ENCODE measurements at places on chromosomes 5 and 9.
A peak's percentile ranks its signal among the peaks of the same experiment; 100 is the strongest.

DNA sequence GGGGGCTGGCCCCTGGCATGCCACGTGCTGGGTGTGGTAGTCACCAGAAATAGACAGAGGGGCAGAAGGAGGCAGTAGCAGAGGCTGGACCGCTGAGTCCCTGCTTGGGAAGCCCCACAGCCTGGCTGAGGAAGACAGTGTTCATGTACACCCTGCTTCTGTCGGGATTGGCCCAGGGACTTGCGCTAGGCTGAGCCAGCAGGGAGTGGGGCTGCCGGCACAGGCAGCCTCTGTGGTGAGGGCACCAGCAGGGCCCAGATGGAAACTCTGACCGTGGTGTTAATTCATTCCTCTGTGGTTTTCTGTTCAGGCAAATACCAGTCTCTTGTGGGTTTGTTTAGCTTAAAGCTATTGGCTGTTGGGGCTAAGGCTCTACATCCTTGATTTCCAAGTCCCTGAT is 108.6 kb upstream of the RAD23B start:
- peak; percentile 83 for DNase-seq

DNA sequence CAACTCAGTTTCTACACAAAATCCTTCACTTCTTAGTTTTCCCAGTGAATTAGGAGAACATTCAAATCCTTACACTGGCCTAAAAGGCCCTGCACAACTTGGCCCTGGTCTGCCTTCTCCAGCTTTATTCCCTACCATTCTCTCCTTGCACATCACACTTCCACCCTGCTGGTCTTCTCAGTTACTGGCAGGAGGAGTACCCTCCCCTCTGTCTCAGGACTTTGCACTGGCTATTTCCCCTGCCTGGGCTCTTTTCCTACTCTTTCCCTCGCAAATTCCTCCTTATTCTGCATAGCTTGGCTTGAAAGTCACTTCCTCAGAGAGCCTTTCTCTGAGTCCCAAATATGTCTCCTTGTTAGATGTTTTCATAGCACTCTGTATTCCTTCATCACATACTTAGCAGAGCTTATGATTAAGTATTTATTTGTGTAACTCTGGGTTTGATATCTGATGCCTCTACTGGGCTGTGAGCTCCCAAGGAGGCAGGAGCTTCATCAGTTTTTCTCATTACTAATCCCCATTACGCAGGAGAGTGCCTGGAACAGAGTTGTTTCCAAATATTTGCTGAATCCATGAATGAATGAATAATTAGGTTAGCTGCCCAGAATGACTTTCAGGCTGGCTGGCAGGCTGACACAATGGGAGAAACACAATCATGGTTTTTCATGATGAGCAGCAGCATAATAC is 159.8 kb upstream of the KLF9 start:
- DNase-seq, result peak; percentile 84

GRCh38 chr5:156892223-156892622 is 42.1 kb downstream of the PPP1R2B start:
- no peak for DNase-seq

DNA sequence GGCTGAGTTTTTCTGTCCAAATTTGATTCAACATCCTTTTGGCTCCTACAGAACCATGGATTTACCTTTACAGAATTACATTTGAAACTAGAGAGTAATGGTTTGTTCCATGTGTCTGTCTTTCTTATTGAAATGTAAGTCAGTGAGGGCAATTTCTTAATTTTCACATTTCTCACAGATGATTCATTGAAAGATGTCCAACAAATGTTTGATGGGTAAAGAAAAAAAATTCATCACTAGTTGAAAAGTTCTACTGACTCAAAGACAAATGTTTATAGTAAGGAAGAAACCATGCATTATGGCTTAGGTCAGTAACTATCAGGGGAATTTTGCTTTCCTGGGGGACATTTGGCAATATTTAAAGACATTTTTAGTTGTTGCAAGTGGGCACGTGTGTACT is 131.6 kb upstream of the TRPM3 start:
- DNase-seq, result peak; percentile 17

DNA sequence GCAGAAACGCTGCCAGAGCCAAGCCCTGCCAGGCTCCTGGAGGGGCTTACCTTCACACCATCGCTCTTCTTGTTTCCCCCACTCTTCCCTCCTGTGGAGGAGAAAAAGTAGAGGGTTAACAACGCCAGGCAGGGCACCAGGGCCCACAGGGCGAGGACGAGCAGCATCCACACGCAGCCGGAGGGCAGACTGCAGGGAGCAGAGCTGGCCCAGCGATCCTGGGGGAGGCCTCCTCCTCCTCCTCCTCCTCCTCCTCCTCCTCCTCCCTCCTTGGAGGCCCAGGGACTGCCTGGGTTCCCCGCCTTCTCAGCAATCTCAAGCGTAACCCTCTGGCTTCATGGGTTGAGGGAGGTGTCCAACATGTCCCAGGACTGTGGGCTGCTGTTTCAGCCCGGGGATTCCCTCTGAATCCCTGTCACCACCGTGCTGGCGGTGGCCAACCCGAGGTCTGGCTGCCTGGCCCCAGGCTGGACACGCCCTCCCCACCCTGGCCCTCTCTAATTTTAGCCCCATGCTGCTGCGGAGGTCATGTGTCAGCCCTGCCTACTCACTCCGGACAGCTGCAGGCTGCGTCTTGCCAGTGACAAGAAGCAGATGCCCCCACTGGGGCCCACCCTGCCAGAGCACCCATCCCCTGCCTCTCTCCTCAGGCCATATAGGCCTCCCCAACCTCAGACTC is 44.3 kb downstream of the CAMK2A start:
- DNase-seq, result peak; percentile 55

DNA sequence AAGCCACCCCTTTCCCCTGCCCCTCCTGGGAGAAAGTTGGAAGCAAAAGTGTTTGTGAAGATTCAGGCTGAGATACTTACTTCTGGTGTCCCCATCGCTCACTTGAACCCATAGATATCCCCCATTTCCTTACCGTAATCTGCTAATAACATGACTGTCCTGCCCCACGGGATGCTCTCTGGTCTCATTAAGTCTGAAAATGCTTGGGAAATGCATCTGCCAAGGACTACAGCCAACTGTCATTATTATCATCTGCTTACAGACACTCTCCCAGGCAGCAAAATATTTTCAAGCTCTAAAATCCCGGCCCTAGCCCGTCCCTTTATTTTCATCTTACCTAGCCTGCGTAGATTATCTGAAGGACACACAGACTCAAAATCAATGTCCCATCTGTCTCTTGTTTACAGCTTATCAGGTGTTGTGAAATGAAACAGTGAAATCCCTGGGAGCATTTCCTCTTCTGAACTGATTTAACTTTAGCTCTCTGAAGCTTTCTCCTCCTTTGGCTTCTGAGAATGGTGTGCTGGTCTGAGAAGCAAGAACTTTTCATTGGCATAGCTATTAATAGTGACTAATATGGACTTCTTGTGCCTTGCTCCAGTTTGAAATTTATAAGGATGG is 126.9 kb upstream of the OSMR start:
- DNase-seq, result peak; percentile 62

- peak; percentile 90 for DNase-seq
Observed at GRCh38 chr5:149310947-149311658, 34.2 kb upstream of the GRPEL2 start.

DNA sequence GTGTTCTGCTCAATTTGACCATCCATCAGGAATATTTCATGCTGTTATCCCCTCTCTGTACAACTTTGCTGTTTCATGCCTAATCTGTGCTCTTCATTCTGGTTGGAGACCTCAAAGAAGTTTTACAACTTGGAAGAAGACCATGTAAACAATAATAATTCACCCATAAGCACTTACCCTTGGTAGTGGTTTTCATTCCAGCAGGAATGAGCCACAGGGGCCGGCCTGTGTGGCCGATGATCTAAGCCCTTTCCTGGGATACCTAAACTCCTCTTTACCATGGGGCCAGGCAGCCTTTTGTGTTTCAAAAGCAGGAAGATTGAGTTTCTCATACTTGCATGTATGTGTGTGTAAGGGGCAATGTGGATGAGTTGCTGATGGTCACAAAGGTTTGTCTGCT is 165.0 kb downstream of the FGF1 start:
- peak; percentile 91 for DNase-seq

DNA sequence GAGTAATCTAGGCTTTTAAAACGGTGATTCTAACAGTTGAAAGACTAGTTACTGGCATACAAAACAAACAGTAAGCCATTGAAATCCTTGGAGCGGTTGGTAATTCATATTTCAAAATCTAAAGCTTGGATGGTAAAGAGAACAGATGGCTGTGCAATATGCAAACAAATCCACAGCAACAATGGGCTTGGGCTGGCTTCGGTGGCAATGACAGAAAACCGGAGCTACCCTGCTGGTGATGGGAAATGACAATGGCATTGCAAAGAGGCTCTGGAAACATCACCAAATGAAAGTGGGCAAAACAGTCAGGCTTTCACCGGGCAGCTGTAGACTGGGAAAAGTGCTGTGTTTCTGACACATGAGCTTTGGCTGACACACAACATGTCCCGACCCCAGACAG is 42.2 kb downstream of the MED27 start:
- DNase-seq, result no peak

DNA sequence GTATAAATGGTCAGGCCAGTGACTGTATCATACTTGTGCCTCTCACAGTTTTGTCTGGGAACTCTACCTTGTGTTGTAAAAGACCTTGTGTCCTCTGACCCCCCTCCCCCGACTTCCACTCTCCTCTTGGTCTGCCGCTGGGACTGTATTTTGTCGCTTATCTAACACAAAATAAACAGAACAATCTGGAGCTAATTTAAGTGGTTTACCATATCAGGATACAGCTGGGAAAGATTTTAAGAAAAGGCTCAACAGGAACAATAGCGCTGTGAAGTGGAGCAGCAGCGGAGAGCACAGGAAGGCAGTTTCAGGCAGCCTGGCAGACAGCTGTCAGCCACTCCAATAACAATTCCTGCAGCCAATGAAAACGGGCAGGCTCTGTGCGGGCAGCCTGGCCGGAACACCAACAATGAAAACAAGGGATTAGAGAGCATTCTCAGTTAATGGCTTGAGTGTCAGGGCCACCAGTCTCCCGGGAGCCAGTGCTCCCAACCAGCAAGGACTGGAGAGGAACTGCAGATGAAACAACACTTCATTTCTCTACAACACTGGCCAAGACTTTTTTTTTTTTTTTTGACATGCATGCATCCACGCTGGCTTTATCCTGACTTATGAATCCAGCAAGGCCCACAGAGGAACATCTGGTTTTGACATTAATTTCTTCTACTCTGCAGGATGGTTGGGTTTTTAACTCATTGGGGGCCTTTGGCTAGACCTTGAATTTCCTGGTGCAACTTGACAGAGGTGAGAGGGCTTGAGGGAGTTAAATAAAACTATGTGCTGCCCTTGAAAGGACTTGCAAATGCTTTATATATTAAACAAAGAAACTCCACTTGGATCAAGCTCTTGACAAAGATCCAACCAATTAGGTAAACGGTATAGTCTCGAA is 76.7 kb downstream of the ARSB start:
- peak; percentile 46 for DNase-seq

DNA sequence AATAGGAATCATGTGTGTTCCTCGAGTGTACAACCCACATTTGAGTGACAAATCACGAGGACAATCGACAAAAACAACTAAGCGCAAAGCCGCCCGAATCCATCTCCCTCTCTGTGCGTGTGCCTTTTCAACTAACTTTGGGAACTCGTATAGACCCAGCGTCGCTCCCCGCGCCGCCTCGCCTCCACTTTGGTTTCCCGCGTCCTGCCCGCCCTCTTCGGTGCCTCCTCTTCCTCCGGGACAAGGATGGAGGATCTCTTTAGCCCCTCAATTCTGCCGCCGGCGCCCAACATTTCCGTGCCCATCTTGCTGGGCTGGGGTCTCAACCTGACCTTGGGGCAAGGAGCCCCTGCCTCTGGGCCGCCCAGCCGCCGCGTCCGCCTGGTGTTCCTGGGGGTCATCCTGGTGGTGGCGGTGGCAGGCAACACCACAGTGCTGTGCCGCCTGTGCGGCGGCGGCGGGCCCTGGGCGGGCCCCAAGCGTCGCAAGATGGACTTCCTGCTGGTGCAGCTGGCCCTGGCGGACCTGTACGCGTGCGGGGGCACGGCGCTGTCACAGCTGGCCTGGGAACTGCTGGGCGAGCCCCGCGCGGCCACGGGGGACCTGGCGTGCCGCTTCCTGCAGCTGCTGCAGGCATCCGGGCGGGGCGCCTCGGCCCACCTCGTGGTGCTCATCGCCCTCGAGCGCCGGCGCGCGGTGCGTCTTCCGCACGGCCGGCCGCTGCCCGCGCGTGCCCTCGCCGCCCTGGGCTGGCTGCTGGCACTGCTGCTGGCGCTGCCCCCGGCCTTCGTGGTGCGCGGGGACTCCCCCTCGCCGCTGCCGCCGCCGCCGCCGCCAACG is at the start of gene GPR150:
Gene GPR150, plus strand, starts transcription at position 58 of the 840 bp plus-strand sequence. Its CDS starts 189 bp downstream, at position 247.
- peak; percentile 39 for DNase-seq

DNA sequence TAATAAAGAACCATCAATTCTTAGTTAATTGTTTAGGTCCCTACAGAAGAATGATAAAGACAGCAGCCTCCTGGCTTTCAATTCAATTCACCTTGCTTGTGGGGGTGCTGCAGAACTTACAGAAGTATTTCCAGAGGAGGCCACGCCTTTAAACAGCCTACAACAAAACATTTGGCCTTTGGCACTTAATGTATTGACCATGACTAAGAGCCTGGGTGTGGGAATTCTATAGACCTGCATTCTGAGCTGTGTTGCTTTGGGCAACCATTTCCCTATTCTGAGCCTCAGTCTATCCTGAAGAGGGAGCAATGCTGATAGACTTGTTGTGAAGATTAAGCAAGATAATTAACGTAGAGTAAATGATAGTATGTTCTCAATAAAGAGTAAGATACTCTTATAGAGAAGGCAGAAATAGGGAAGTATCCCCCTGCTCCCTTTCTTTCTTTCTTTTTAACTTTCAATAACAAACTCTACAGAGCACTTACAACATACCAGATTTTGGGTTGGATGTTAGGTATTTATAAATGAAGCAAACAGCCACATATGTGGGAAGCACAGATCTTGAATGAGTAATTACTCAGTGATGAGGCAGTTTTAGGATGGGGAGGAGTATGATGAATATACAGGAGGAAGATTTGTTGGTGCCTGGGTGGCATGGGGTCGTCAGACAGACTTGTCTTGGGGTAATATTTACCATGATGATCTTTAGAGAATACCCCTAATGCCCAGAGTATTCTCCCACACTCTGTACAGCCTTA is 28.4 kb downstream of the PAPPA start:
- DNase-seq, result peak; percentile 38

- DNase-seq, result peak; percentile 40
Observed at GRCh38 chr9:96008502-96009222, 133.2 kb downstream of the ERCC6L2 start.

- no peak for DNase-seq
Observed at GRCh38 chr5:43075319-43076293, 35.5 kb upstream of the ANXA2R start.

DNA sequence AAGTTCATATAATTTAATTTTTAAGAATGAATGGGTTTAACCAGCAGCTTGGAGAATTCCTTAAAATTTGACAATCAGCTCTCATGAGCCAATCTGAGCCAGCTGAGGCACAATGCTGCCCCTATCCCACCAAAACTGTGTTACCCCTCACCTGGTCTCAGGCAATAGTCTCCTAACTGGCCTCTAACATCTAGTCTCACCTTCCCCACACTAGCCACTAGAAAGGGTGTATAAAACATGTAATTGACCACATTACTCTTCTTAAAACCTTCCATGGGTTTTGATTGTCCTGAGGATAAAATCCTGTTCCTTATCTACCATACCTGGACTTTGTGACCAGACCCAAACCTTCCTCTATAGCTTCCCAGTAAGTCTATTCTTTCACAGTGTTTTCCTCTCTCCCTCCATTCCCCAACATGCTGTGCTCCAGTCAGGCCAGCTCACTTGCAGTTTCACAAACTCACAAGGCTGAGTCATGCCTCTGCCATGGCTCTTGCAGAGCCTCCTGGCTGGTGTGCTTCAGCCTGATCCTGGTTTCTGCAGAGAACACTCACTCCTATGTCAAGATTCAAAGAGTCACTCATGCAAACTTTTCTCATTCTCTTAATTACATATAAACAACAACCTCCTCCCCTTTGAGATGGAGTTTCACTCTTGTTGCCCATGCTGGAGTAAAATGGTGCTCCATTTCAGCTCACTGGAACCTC is 16.0 kb upstream of the ZCCHC7 start:
- peak; percentile 88 for DNase-seq

All from amniotic epithelial cell (primary cell).